ENCODE measurements at places on chromosomes 11 and 22.

DNA sequence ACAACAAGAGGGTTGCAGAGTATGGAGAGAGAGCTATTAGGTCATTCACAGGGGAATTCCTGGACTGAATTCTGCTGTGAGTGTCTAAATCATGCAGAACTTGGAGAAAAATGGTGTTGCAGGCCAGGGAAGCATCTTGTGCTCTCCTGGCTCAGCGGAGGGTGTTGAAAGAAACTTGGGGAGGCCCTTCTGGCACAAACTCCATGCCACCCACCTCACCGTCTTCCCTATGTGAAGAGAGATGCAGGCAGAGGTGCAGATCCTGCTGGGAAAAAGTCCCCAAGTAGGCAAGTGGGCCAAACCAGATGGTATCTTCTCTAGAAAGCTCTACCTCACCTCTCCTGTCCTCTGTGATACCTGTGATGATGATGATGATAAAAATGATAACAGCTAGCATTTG is 604.3 kb upstream of the API5 start:
- no peak for DNase-seq

GRCh38 chr22:49096476-49096875 is 731.2 kb downstream of the BRD1 start:
- no peak for DNase-seq

DNA sequence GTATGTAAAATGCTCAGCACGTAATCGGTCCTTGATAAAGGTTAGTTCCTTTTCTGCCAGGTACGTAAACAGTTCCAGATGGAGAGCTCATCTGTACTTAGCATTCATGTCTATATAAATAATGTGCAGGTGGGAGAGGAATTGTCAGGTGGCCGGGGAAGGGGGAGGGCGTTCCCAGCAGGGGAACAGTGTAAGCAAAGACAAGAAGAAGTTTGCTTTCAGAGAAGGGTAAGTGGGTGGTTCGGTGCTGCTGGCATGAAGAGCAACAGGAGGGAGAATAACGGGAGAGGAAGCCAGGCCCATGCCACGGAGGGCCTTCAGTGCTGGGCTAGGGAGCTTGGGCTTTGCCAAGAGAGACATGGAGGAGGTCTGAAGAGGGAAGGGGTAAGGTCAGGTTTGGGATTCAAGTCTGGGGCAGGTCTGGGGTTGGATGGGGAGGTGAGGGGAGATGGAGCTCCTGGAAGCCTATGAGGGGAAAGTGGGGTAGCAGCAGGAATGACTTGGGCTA is 11.4 kb upstream of the WNT11 start:
- DNase-seq: no peak

- DNase-seq: no peak
Measured at GRCh38 chr11:66133216-66133775, 63.2 kb downstream of the PACS1 start.

GRCh38 chr11:33976495-33977199 is 74.9 kb upstream of the CAPRIN1 start:
- DNase-seq: no peak

- no peak for DNase-seq
Measured at GRCh38 chr11:64482588-64482987, 108.4 kb upstream of the SLC22A12 start.

- no peak for DNase-seq
Measured at GRCh38 chr11:73234471-73235181, 16.5 kb downstream of the P2RY2 start.

DNA sequence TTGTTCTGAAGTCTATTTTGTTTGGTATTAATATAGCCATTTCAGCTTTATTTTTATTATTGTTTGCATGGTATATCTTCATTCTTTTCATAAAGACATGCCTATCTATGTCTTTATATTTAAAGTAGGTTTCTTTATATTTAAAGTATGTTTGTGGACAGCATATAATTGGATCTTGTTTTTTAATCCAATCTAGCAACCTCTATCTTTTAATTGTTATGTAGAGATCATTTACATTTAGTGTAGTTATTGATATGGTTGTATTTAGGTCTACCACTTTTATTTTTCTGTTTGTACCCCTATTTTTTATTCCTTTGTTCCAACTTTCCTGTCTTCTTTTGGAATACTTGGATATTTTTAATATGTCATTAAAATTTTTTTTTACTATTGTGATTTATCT is 13.8 kb downstream of the TPBGL start:
- no peak for DNase-seq

DNA sequence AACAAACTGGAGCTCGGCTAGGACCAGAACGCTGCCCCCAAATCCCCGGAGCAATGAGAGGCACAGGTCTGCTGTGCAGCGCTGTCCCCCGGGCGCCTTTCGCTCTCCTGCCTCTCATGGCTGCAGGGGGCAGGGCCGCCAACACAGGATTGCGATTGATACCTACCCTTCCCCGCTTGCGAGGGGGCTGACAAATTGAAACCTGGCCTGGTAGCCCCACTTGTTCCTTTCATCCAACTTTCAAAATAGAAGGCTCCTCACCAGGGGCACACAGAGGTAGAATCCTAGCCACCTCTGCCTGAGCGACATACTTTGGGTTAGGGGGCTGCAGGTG is 642 bp upstream of the CASTOR1 start:
- no peak for DNase-seq

DNA sequence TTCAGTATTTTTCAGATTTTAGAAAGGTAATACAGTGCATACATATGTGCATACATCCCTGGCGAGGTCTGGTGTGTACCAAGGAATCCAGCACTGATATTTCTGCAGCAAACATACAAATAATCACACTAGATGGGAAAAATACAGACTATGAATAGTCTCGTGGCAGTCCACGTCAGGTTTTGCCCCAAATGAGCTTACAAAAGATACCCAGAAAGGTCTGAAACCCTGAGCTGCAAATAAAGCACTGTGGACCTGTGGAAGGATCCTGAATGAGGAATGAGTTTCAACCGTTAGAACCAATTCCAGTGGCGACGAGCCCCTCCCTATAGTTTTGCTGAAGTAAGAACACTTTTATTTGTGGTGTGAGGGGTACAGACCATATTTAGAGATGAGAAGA is 24.5 kb downstream of the MAPK1 start:
- no peak for DNase-seq

DNA sequence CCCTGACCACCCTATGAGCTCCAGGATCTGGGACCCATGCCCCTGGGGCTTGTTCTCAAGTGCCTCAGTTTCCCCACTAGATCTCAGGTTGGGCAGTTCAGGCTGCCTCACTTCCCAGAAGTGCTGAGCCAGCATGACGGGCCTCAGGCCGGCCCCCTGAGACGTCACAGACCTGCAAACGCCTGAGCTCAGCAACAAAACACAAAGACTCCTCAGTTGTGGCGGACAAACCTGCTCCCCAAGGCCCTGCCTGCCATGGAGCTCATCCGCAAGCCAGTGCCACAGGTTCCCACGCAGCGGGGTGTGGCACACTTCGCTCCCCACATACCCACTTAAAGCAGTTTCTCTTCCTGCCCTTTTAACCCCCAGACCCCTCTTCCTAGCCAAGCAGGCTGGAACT is 45.2 kb downstream of the NECTIN1 start:
- no peak for DNase-seq

DNA sequence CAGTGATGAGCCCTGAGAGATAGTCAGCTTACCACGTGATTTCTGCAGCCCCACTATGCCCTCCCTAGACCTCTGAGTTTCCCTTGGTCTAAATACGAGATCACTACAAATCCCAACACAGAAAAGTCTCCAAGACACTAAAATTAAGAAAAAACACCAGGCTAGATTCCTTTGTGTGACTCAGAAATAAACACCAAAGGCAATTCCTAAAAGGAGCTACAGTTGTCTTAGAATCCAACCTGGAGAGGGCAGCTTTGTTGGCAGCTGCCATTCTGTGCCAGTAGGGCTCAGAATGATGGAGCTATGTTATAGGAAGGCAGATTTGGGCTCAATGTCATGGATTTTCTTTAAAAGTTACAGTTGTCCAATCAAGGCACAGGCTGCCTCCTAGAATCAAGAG is 37.1 kb upstream of the HMGXB4 start:
- no peak for DNase-seq

GRCh38 chr11:112834277-112834755 is 126.9 kb upstream of the NCAM1 start:
- no peak for DNase-seq

DNA sequence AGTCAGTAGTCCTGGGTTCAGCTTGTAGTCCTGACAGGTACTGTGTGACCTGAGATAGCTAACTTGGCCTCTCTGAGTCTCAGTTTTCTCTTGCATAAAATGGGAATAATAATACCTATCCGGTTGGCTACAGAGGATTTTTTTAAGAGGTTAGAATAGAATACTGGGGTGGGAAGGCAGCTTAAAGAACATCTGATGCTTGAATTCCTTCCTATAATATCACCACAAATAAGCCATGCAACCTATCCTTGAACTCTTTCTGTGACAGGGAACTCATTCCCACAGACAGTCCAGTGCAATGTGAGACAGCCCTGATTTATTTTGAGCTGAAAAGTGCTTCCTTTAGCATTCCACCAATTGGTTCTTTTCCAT is 110.1 kb downstream of the CCDC81 start:
- DNase-seq: no peak

- DNase-seq: no peak
Measured at GRCh38 chr11:120280600-120281051, 40.7 kb downstream of the POU2F3 start.

- no peak for DNase-seq
Measured at GRCh38 chr11:9855579-9856287, 191.9 kb downstream of the SWAP70 start.

GRCh38 chr11:110720431-110721275 is 8.4 kb upstream of the ARHGAP20 start:
- DNase-seq: no peak

DNA sequence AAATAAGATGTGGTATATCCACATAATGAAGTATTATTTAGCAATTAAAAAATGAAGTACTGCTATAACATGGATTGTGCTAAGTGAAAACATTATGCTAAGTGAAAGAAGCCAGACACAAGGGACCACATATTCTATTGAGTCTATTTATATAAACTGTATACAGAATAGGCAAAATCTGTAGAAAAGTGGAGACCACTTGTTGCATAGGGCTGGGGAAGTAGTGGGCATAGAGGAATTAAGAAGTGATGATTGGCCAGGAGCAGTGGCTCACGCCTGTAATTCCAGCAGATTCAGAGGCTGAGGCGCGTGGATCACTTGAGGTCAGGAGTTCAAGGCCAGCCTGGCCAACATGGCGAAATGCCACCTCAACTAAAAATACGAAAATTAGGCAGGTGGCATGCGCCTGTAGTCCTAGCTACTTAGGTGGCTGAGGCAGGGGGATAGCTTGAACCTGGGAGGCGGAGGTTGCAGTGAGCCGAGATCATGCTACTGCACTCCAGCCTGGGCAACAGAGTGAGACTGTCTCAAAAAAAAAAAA is 109.6 kb downstream of the RBFOX2 start:
- DNase-seq: no peak

- DNase-seq: no peak
Measured at GRCh38 chr22:25497181-25497641, 67.3 kb upstream of the GRK3 start.

GRCh38 chr11:112801025-112801816 is 160.0 kb upstream of the NCAM1 start:
- DNase-seq: no peak

DNA sequence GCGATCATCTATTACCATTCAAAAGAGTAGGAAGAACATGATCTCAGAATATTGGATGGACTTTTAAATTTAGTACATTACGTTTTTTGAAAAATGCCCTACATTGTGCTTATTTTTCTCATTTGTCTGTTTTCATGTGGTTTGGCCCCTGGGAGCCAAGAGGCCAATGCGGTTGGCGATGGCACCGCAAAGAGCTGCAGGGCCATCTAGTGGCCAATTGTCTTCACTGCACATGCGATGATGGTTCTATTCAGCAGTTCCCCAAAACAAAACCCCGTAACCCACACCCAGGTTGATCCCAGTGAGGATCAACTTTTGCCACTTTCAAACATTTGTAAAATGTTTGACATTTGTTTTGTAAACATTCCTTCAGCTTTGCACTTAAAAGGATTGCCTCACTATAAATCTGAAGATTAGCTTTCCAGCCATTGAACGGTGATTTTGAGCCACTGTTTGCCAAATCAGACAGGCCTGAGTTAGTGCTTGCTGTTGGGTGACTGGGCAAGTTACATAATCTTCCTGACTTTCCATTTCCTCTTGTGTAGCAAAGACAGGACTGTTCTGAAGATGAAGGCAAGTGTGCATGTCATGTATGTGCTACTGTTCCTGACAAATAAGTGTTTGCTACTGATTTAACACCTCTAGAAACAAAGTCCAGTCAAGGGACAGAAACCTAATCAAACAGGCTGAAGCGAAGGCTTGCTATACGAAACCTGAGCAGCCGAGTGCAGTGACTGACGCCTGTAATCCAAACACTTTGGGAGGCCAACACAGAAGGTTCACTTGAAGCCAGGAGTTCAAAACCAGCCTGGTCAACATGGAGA is 29.2 kb upstream of the XBP1 start:
- no peak for DNase-seq

GRCh38 chr11:122085712-122086111 is 30.3 kb downstream of the BLID start:
- DNase-seq: no peak

DNA sequence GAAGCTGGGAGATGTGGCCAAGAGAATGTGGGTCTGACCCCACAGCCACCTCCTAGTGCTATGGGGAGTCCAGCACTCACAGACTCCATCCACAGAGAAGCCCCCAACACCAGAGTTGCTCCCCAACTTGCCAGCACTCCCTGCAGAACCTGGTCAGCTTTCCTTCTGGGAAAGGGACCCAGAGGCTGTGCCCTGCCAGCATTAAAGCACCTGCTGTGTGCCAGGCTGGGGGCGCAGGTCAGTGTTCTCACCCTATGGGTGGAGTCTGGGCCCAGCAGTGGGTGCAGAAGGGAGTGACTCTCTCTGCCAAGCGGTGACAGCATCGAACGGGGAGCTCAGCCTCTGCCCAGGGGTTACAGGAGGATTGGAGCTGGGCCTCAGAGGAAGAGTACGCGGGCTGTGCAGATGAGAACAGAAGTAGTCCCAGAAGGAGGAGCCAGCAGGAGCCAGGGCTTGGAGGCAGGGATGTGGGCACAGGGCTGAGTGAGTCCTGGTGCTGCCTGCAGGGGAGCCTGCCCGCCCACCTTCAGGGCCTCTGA is 114.4 kb downstream of the MPPED1 start:
- DNase-seq: no peak

- no peak for DNase-seq
Measured at GRCh38 chr11:122398167-122398566, 257.4 kb upstream of the UBASH3B start.

- no peak for DNase-seq
Measured at GRCh38 chr11:126920833-126921232, 79.7 kb downstream of the KIRREL3 start.

- no peak for DNase-seq
Measured at GRCh38 chr11:69650081-69650831, 9.3 kb downstream of the CCND1 start.

GRCh38 chr22:37998543-37998942 is 14.2 kb upstream of the SOX10 start:
- no peak for DNase-seq

- no peak for DNase-seq
Measured at GRCh38 chr11:76365038-76365679, 15.8 kb downstream of the THAP12 start.

GRCh38 chr22:37231406-37232139 is 12.5 kb downstream of the RAC2 start:
- no peak for DNase-seq

- no peak for DNase-seq
Measured at GRCh38 chr22:30209642-30210041, 36.9 kb downstream of the LIF start.

- DNase-seq: no peak
Measured at GRCh38 chr22:30210235-30210909, 36.2 kb downstream of the LIF start.

- DNase-seq: no peak
Measured at GRCh38 chr22:46791201-46791731, 28.8 kb downstream of the TBC1D22A start.

Measured in cortex of kidney (tissue), 1 donor.